ENCODE measurements at places on chromosomes 6 and 20.

DNA sequence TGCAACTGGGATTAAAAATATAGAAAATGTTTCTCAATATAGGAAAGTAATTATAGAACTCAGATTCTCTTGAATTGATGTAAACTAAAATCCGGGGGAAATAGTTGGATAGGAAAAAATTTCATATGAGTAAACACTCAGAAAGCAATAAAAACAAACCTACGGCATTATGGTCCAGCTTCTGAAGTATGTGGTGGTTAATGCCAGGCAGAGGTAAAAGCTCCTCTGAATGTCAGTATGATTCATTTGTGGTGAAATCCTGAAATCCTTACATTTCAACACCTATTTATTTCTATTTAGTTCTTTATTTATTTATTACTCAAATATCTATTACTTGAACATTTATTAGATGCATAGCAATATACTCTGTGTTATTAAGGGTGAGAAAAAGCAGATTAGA, 145.1 kb downstream of the RIMS1 start:
- DNase-seq: no peak

DNA sequence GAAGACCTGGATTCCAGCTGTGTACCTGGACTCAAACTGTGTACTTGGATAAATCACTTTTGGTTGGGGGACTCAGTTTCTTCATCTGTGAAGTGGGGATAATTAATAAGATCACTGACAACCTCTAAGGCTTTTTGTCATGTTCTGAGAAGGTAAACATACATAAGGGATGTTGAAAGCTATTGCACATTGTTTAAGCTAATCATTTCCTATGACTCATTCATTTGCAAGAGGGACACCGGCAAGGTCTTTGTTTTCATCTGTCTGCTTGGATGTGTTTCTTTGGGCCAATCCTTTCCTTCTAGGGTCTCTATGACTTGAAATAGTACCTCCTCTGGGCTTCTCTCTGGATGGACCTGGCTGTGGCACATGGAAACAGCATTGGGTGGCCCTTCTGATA, 6.8 kb downstream of the PROKR2 start:
- DNase-seq: no peak

DNA sequence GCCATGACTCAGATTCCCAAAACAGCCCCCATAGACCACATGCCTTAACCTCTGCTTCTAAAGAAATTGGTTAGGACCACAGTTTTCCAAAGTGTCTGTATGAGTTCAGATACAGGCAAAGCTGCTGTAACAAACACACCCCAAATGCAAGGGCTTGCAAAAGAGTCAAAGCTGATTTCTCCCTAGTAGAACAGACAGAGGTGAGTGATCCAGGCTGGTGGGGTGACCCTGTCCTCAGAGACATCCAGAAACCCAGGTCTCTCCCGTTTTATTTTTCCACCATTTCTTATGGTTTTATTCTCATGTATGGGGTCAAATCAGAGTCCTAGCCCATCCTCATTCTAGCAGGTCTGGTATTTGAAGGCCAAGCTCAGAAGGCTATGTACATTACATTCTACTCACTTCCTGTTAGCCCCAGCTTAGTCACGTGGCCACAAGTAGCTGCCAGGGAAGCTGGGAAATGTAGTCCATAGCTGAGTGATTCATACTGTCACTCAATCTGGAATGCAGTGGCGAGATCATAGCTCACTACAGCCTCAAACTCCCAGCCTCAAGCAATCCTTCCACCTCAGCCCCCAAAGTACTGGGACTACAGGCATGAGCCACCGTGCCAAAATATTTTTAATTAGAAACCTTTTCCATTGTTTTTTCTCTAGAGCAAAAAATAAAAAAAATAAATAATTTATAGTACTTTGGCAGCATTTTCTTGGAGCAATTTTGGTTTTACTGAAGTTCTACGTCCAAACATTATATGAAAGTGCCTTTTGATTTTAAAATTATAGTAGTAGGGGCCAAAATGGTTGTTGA, 175.2 kb downstream of the ZMYND8 start:
- peak; percentile 87 for DNase-seq

- no peak for DNase-seq
These were observed 73.1 kb downstream of the TPBG start for GRCh38 chr6:82436740-82437139.

DNA sequence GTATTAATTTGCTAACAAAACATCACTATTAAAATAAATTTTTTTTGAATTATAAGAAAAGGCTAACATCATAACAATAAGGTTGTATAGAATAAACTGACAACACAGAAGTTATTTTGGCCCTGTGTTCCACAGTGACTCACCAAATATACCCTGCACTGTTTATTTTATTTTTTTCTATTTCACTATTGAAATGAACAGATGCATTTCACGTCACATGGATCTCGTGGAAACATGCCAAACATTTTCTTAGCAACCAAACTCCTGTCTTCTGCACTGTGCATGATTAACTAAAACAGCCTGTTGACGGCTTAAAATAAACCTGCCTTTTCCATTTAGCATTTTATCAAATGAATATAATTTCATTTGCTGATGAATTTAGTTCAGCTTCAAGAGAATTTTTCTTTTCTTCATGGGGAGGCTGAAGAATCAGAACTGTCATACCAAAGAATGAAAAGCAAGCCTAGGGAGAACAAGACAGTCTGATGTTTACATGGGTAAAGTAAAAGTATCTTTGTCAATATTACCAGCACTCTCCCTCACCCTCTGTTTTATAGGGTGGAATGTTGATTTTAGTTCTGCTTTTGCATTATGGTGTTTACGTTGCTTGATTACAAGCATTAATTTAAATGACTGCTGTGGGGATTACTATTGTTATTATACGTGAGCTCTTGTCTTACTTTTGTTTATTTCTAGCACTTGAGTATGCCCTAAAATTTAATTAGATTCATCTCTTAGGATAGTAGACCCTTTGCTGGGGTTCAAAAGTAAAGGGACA, 115.3 kb downstream of the LCA5 start:
- DNase-seq: no peak

DNA sequence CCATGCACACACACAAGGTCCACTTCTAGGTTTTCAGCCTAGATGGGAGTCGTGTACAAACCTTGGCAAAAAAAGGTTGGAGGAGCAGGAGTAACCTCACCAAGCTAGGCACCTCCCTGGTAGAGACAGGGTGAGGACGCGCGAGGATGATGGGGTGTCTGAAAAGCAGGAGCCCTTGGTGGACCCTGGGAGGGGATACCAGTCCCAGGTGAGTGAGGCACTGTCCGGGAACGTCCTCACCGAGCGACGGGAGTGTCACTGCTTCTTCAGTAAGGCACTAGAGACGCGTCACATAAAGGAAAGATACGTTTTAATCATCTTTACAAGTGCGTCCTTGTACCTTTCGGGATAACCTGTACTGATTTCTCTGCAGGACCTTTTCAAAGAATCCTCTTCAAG, 29.4 kb upstream of the ZBP1 start:
- no peak for DNase-seq
